ENCODE measurements at places on chromosomes 7 and 10. TPM values are rescaled to one million over a fixed set of nuclear protein-coding genes. Genes with fewer than 3 reads are reported as not detected.

ZNF488 gene
- 0.81 TPM for polyA plus RNA-seq

OR6V1 gene
- not detected for polyA plus RNA-seq

EPHA1 gene
- polyA plus RNA-seq: 74.6 TPM

SCIN gene
- 22.3 TPM for polyA plus RNA-seq

RABGEF1 gene
- polyA plus RNA-seq: 18.5 TPM

NOC3L gene
- polyA plus RNA-seq: 5.3 TPM

SLC26A3 gene
- 0.18 TPM for polyA plus RNA-seq

LSM5 gene
- 59.0 TPM for polyA plus RNA-seq

TMEM236 gene
- 0.08 TPM for polyA plus RNA-seq

LIPM gene
- polyA plus RNA-seq: not detected

CALML5 gene
- polyA plus RNA-seq: 75.9 TPM

ASL gene
- 25.8 TPM for polyA plus RNA-seq

MYL7 gene
- polyA plus RNA-seq: 0.53 TPM

ADCY1 gene
- 0.18 TPM for polyA plus RNA-seq

PHYHIPL gene
- polyA plus RNA-seq: 0.08 TPM

GPER1 gene
- 1.1 TPM for polyA plus RNA-seq

UBN2 gene
- polyA plus RNA-seq: 1.4 TPM

LEP gene
- 0.02 TPM for polyA plus RNA-seq

CDHR1 gene
- 5.0 TPM for polyA plus RNA-seq

CPA2 gene
- polyA plus RNA-seq: 0.37 TPM

PMS2 gene
- 5.6 TPM for polyA plus RNA-seq

CLEC2L gene
- polyA plus RNA-seq: not detected

PTF1A gene
- polyA plus RNA-seq: not detected

GLRX3 gene
- 41.8 TPM for polyA plus RNA-seq

TECTB gene
- not detected for polyA plus RNA-seq

GRID2IP gene
- 0.39 TPM for polyA plus RNA-seq

NKX1-2 gene
- polyA plus RNA-seq: 0.33 TPM

PON1 gene
- not detected for polyA plus RNA-seq

CFAP43 gene
- 0.16 TPM for polyA plus RNA-seq

COL1A2 gene
- 13.4 TPM for polyA plus RNA-seq

CUBN gene
- polyA plus RNA-seq: 0.22 TPM

NPFFR1 gene
- polyA plus RNA-seq: 0.01 TPM

POLR3A gene
- polyA plus RNA-seq: 3.6 TPM

FAS gene
- polyA plus RNA-seq: 10.2 TPM

WNT8B gene
- polyA plus RNA-seq: not detected

SPAM1 gene
- not detected for polyA plus RNA-seq

CRPPA gene
- polyA plus RNA-seq: 0.22 TPM

PLCE1 gene
- 0.85 TPM for polyA plus RNA-seq

SVOPL gene
- 0.10 TPM for polyA plus RNA-seq

CDH23 gene
- polyA plus RNA-seq: 3.2 TPM

DPYSL4 gene
- polyA plus RNA-seq: 0.26 TPM

FANK1 gene
- 8.1 TPM for polyA plus RNA-seq

UNC5B gene
- 12.2 TPM for polyA plus RNA-seq

NKX2-3 gene
- 0.14 TPM for polyA plus RNA-seq
